ENCODE measurements at places on chromosomes 1 and 21.

DNA sequence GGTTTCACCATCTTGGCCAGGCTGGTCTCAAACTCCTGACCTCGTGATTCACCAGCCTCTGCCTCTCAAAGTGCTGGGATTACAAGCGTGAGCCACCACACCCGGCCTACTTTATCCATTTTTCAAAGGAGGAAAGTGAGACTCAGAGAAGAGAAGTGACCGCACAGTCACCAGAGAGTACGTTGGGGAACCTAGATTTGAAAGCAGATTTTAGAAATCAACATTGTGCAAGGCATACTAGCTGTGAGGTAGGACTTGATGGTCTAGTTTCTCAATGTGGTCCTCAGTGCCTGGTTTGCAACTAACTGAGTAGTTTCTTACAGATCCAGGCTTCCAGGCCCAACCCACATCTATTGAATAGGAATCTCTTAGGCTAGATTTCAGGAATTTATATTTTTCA lies 1.7 kb upstream of the PRCC start:
- no peak for DNase-seq

DNA sequence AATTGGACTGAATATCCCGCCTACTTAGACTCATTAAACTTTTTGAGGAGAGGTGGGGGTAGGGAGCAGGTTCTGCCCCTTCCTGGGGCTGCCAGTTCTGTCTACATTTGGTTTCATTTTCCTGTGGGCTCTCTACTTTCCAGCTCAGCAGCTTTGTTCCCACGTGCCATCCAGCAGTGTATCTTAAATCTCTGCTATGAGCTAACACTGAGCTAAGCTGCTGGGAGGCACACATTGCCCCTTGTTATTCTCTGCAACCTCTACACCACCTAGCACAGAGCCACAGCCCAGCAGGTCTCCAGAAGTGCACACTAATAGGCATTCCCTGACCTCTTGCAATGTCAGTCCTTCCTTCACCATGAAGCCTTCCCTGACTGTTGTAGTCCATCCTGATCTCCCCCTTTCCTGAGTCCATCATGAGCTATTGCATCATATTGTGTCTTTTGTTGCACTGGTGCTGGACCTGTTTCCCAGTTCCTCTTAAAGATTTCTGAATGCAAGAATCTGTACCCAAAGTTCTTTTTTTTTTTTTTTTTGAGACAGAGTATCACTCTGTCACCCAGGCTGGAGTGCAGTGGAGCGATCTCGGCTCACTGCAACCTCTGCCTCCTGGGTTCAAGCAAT lies 28.7 kb upstream of the NRDC start:
- no peak for DNase-seq

DNA sequence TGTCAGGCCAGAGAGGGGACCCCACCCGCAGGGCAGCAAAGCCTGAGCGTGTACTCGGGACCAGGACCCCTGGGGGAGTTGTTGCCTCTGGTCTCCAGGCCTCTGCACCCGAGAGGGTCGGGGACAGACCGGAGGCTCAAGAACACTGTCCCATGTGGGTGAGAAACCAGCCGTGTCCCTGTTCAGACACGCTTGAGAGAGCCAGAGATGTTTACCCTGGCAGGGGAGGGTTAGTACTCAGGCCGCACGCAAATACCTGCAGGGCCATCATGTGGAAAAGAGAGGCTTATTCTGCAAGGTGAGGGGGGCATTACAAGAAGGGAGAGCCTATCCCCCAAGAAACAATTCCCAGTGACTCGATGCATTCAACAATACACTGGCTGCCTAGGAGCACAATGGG lies 74.0 kb upstream of the ARHGEF16 start:
- DNase-seq: no peak

DNA sequence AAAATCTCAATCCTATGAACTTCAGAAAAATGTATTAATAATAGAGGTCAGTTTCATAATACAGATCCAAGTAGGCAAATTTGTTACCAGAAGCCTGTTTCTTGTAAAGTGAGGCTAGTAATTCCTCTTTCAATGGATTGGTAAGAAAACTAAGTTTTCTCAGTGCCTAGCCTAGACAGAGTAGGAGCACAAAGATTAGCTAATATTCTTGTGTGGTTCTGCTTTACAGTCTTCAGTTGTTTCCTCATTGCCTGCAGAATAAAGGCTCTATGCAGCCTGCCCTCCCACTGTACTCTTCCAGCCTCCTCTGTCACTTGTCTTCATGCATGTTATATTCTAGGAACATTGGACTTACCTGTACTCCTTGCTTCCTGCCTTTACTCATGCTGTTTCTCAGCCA lies 2.4 kb upstream of the PPP1R15B start:
- DNase-seq: no peak

DNA sequence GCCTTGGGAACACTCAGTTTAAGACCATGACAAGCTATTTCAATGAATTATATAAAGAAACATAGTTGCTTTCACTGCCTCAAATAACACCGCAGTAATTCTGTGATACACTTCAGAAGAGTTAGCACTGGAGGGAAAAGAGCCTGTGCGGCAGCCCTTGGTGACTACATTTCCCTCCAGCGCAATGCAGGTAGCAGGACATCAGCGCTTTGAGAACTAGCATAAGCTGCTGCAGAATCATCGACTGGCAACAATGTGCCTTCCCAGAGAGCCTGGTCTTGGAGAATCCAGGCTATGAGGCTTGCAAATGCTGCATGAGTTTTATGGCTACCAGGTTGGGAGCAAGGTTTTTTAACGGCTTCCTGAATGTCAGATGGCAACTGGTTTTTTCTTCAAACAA lies 7.5 kb downstream of the NRIP1 start:
- DNase-seq: no peak

GRCh38 chr1:10121688-10122087 lies 88.7 kb upstream of the KIF1B start:
- DNase-seq: no peak

DNA sequence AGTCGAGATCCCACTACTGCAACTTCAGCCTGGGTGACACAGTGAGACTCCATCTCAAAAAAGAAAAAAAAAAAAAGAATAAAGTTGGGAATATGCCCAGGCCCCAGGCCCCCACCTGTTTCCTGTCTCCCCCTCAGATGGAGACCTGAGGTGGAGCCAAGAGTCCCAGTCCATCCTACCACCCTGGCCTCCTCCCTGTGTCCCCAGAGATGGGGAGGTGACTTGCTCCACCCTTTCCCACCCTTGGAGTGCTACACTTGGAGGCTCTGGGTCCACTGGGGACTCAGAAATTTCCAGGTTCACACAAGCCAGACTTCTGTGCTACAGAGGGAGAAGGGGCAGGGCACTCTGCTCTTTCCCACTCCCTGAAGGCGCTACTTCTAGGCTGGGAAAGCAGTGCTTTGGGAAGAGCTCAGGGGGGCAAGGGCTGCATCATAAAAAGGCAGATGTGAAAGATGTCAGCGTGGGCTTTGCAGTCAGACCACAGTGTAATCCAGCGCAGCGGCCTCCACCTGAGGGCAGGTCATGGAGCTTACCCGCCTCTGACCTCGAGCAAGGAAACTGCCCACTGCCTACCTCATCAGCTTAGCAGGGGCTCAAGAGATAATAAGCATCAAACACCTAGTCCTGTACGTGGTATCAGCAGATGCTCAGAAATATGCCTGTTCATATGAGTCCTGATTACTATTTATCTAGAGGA lies 13.4 kb downstream of the TMEM63A start:
- no peak for DNase-seq

DNA sequence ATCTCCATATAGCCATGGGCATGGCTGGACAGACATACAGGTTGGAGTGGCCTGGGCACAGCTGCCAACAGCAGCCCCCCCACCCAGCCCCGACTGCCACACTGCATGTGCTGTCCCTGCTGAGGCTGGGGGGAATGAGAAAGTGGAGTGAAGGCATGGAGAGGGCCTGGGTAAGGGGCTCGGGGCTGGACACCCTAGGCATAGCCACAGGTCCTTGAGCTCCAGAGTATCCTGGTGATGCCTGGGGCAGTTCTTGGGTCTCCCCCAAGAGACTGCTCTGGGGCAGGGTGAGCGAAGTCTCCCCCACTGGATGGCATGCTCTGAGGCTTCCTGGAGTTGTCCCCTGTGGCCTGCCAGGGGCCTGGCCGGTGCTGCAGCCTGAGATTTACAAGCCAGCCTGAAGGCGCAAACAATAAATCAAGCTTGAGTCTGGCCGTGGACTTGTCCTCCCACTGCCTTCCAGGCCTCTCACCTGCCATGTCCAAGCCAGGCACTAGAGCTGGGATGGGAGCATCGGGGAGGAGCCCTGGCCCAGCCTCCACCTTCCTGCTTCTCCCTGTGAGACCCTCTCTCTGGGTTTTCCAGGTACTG lies 53.6 kb downstream of the FOXO6 start:
- DNase-seq: peak; percentile 32

- no peak for DNase-seq
Observed at GRCh38 chr1:3036447-3037280, 15.4 kb downstream of the ACTRT2 start.

- no peak for DNase-seq
Observed at GRCh38 chr1:91809317-91809716, 76.6 kb downstream of the TGFBR3 start.

- DNase-seq: no peak
Observed at GRCh38 chr1:150138044-150138443, 11.7 kb upstream of the PLEKHO1 start.

- DNase-seq: no peak
Observed at GRCh38 chr1:167486090-167486824, 32.1 kb downstream of the CD247 start.

- DNase-seq: peak; percentile 78
Observed at GRCh38 chr1:24155011-24155782, 12.3 kb upstream of the IL22RA1 start.

GRCh38 chr1:62367005-62367557 lies 47.8 kb upstream of the KANK4 start:
- no peak for DNase-seq

GRCh38 chr1:3910857-3911845 lies 11.1 kb upstream of the C1orf174 start:
- peak; percentile 89 for DNase-seq

- DNase-seq: no peak
Observed at GRCh38 chr1:16605532-16606505, 7.5 kb downstream of the NBPF1 start.

- DNase-seq: no peak
Observed at GRCh38 chr1:161727256-161727924, 6.0 kb downstream of the FCRLB start.

- no peak for DNase-seq
Observed at GRCh38 chr1:19605967-19606366, 38.1 kb upstream of the NBL1 start.

- no peak for DNase-seq
Observed at GRCh38 chr1:22449636-22450035, 2.0 kb upstream of the ZBTB40 start.

DNA sequence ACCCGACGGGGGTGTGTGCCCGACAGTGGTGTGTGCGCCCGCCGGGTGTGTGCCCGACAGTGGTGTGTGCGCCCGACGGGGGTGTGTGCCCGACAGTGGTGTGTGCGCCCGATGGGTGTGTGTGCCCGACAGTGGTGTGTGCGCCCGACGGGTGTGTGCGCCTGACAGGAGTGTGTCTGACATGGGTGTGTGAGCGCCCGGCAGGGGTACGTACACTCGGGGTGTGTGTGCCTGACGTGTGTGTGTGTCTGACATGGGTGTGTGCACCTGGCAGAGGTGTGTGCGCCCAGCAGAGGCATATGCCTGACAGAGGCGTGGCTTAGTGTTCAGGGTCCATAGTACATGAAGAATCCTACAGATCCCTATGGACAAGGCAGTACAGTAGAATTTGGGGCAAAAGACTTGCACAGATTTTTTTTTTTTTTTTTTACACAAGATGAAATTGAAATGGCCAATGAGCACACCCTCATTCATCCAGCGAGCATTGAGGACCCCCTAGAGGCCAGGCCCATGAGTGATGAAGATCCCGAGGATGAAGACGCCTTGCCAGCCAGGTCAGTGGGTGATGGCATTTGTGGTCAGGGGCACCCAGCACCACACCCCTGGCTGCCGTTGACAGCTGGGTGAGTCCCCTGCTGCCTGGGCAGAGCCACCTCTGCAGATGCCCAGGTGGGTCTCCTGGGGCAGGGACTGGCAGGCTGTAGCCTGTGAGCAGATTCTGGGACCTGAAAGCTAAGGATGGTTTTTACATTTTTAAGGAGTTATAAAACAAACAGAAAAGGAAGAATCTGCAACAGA lies 60.1 kb downstream of the ADARB1 start:
- DNase-seq: no peak

GRCh38 chr1:199174336-199174735 lies 535.5 kb downstream of the PTPRC start:
- DNase-seq: no peak

DNA sequence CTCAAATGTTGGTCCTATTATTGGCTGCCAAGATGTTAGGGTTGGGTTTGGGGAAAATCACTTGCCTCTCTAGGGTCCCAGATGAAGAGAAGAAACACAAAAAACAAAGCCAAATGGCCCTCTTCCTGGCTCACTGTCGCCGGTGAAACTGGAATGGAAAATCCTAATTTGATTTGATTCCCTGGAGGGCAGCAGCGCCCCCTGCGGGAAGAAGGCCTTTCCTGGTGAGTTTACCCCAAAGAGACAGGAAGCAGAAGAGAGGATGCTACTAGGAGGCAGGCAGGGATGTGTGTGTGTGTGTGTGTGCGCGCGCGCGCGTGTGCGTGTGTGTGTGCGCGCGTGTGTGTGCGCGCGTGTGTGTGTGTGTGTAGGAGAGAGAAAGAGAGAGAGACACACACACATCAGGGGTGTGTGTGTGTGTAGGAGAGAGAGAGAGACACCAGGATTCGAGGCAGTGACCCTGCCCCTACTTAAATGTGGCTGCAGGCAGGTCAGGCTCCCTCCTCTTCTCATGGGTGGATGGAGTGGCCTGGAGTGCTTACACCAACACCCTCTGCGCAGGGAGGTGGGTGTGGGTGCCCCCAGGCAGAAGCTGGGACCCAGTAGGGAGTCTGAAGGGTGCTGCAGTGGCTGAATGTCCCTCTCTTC lies 3.1 kb upstream of the SELENON start:
- peak; percentile 91 for DNase-seq

DNA sequence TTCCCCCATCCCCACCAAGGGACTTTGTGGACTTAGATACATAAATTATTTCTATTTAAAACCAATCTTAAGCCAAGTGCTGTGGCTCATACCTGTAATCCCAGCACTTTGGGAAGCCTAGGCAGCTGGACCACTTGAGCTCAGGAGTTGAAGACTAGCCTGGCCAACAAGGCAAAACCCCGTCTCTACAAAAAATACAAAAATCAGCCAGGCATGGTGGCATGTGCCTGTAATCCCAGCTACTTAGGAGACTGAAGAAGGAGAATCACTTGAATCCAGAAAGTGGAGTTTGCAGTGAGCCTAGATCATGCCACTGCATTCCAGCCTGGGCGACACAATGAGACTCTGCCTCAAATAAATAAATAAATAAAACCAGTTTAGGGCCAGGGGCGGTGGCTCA lies 4.5 kb upstream of the LAX1 start:
- DNase-seq: no peak

GRCh38 chr1:30464187-30464617 lies 259.2 kb downstream of the MATN1 start:
- DNase-seq: no peak

DNA sequence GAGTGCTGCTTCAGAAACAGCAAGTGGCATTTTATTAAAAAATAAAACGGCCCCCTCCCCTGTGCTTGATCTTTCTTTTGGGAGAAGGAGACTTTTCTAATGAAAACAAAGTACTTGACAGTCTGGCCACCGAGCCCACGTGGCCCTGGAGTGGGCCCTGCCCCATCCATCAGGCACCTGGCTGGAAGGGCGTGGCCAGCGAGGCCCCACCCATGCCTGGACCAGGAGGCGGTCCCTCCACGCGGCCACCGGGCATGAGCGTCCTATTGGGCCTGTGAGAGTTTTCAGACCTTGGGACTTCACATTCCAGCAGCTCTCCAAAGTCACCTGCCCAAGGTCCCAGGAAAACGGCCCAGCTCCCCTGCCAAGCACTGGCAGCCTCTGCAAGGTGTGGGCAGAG lies 144.7 kb downstream of the CASZ1 start:
- peak; percentile 72 for DNase-seq

- no peak for DNase-seq
Observed at GRCh38 chr1:234724516-234725176, 114.7 kb upstream of the IRF2BP2 start.
